Stimulated activated CD8-positive, alpha-beta memory T cell treated with anti-CD3 and anti-CD28 coated beads, Interleukin-15, amount 100 ng/mL, for 24 hours (primary cell): ENCODE measurements at places on chromosomes 7 and 10.

DNA sequence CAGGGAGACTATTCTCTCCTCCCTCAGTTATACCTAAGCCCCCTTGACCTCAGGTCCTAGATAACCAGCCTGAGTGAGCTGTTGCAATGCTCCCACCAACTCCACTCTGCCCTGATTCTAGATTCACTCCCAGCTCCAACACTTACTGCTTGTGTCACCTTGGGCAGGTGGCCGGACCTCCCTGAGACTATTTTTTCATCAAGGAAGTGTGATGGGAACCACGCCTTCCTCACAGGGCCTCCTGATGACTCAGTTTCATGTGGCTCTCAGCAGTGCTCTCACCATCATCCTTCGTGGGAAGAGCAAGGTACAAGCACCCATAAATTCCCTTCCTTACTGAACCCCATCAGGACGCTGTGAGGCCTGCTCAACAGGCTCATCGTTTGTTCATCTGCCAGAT, 925.8 kb upstream of the ZNF722 start:
- DNase-seq: no peak

DNA sequence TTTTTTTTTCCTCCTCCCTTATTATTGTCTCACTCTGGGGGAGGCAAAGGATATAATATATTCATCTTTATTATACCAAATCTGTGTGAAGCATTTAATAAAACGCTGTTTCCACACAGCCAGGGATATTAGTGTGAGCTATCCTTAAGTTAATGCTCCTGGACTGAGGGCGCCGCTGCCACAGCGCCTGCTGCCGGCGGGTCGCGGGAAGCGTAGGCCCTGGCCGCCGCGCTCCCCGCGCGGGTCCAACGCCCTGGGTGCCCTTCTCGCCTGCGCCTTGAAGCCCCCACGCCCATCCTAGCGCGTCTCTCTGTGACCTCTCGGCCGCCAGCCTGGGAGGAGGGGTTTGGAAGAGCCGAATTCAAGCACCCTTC, 9.5 kb upstream of the LBX1 start:
- no peak for DNase-seq

DNA sequence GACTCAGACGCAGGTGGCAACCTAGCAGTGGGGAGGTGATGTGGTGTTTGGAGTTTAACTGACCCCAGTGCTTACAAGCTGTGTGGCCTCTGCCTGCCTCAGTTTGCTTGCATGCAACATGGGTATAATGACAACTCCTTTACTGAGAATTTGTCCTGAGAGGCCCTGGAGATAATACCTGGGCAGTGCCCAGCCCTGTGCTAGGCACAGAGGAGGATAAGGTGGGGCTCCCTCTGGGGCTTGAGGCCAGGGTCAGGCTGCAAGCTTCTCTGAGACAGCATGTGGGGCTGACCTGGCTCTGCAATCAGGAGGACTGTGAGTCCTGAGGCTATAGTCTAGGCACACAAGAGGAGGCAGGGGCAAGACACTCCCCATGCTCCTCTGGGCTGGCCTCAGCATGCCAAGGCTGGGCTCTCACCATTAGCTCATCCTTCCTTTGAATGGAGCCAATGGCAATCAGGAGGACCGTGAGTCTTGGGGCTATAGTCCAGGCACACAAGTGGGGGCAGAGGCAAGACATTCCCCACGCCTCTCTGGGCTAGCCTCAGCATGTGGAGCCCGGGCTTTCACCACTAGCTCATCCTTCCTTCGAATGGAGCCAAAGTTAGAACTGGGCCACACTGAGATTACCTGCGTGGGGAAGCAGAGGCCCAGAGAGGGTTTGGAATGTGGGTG, 147.9 kb downstream of the RPS24 start:
- no peak for DNase-seq

- DNase-seq: no peak
Measured at GRCh38 chr10:1526436-1527055, 210.8 kb downstream of the ADARB2 start.

- DNase-seq: no peak
Measured at GRCh38 chr7:76383089-76383944, 24.5 kb upstream of the YWHAG start.

GRCh38 chr7:88057655-88058054, 123.6 kb downstream of the ADAM22 start:
- DNase-seq: no peak

DNA sequence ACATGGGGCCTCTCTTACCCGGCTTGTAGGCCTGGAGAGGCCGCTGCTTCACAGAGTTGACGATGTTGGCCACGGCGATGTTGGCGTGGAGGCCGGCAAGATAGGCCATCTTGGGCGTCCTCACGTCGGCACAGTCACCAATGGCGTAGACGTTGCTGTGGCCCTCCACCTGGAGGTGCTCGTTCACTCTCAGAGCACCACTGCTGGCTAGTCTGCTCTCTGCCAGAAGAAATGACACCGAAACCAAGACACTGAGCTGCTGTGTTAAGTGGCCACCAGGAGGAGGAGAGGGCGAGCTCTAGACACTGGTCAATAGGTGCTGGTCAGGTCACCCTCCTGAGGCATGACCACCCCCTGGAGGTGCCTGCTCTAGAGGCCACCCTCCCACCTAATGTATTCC, 17.7 kb downstream of the AIFM2 start:
- no peak for DNase-seq
